ENCODE measurements at places on chromosomes 2 and 18.

DNA sequence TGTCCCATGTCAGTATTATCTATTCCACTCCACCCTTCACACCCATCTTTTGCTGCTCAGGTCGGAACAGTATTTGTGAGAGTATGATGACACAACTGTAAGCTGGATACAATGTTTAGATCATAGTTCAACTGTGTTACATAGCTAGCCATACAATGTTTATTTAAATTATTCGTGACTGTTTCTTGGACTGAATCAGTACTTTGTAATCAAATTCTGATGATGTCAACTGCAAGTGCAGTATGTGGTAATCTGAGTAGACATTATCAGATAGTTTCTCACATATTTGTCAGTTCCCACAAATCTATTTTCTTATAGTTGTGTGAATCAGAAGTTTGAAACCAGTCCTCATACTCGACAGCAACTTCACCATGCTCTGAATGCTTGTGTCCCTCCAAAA lies 177.6 kb downstream of the ZNF407 start:
- no peak for DNase-seq

DNA sequence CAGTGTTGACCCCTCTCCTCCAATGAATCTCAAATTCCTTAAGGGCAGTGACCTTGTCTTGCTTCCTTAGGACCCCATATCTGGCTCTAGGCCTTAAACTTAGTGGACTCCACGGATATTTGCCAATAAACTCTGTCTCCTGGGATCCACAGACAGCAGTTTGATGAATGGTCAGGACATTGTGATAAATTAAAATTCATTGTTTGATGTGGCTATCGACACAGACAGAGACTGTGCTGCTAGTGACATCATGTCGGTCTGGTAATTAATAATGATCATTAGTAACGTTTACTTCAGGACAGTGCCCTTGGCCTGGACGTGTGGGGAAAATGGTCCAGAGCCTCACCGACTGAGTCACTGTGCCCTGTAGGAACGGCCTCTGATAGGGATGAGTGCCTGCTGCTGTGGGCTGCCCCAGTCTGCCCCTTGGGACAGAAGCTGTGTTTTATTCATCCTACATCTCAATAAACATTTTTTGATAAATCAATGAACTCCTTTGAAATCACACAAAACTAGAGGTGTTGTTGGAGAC lies 5.2 kb upstream of the SLC35F6 start:
- DNase-seq, result no peak

DNA sequence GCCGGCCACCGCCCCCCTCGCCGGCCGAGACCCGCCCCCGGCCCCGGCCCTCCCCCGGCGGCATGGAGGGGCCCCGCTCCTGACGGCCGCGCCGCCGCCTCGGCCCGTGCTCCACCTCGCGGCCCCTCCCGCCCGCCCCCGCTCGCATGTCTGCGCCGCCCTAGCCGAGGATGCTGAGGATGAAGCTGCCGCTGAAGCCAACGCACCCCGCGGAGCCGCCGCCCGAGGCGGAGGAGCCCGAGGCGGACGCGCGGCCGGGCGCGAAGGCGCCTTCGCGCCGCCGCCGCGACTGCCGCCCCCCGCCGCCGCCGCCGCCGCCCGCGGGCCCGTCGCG lies 397 bp downstream of the ZCCHC2 start:
- DNase-seq, result no peak

- DNase-seq, result no peak
Measured at GRCh38 chr2:100865816-100866460, 46.0 kb downstream of the NPAS2 start.

DNA sequence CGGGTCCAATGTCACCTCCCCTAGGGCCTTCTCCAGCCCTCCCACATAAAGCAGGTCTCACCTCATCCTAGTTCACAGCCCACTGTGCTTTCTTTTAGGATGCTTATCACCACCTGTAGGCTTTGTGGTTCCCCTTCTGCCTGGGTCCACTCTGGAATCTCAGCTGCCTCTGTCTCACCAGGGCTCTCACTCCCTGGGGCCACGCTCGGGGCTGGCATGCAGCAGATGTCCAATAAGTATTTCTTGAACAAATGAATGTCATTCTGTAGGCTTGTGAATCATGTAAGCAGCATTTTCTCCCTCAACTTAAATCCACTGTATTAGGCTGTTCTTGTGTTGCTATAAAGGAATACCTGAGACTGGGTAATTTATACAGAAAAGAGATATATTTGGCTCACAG lies 4.3 kb upstream of the SH3BP4 start:
- DNase-seq, result no peak

DNA sequence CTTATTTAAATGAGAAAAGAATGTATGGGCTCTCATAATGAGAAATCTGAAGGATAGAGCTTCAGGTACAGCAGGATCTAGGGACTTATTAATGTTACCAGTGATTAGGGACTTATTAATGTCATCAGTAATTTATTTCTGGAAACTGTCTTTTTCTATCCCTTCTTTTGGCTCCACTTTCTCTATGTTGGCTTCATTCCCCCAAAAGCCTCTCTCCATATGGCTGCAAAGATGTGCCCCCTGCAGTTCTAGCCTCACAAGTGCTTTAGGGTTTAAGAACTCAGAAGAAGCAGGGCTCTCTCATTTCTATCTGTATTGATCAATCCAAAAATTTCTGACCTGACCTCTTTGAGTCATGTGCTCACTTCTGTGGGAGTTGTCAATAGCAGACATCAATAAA lies 480.9 kb downstream of the TXNL1 start:
- DNase-seq, result no peak
